ENCODE measurements at places on chromosomes 1 and 21. TPM values are rescaled to one million over a fixed set of nuclear protein-coding genes. Genes with fewer than 3 reads are reported as not detected.

Gene DIO1
- total RNA-seq, result not detected

Gene PLA2G5
- 5.5 TPM for total RNA-seq

Gene RUNX3
- total RNA-seq, result 4.4 TPM

Gene AQP10
- not detected for total RNA-seq

Gene UBL4B
- total RNA-seq, result not detected

Gene CA6
- not detected for total RNA-seq

Gene AMY1C
- total RNA-seq, result not detected

Gene RSPH1
- 0.34 TPM for total RNA-seq

Gene OR2M3
- not detected for total RNA-seq

Gene C1orf87
- total RNA-seq, result not detected

Gene CNR2
- total RNA-seq, result not detected

All from subcutaneous adipose tissue (tissue), 4 donors.